ENCODE measurements at places on chromosomes 4 and X. TPM values are rescaled to one million over a fixed set of nuclear protein-coding genes. Genes with fewer than 3 reads are reported as not detected.

GRCh38 chr4:51906167-51906958, 63.4 kb downstream of the DCUN1D4 start:
- DNase-seq = no peak

DNA sequence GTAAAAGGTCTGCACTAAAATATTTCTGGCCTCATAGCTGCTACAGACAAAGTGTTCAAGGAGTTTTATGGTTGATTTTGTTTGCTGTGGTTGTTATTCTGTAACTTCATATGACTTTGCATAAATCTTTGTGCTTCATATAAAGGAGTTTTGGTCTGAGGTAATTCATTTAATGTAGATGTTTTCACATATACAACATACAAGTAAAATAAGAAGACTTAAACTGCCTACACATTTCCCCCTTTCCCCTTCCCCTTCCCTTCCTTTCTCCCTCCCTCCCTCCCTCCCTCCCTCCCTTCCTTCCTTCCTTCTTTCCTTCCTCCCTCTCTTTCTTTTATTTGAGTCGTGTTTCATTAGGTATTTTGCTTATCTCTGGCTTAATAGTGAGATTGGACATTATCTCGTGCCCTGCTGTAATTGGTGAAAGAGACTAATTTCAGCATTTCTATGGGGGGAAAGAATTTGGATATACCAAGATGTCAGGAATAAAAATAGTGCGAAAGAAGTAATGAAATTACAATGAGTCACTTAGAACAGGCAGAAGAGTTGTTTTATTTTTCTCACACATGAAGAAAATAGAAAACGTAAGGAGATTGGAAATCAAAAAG, 144.9 kb upstream of the MAD2L1 start:
- no peak for DNase-seq

GRCh38 chr4:26152056-26152455, 168.8 kb upstream of the RBPJ start:
- no peak for DNase-seq

DNA sequence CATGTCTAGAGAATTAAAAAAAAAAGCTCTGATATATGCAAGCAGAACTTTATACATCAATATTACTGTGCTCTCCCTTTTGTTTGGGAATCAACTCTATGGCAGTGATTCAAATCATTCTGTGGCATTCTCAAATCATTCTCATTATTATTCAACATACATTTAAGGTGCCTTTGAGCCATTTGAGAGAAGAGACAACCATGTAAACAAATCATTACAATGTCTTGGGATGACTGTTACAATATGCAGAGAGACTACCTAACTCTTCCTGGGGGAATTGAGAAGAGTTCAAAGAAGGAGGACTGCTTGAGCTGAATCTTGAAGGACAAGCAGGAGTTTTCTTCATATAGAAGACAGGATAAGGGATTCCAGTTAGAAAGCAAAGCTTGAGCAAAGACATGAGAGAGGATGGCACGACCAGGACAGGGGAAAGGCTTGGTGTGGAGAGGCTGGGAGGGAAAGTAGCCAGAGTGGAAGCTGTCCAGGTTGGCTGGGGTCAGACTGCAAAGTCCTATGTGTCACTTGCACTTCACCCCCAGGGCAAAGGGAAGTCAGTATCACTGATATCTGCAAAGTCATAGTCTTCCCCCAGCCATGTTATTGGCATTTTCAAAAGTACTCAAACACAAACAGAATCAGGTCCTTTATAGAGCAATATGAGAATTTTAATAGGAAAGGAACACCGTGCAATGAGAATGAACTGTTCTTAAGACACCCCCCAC, 9.0 kb downstream of the SEC24D start:
- no peak for DNase-seq

- no peak for DNase-seq
These were observed 81.7 kb upstream of the STOX2 start for GRCh38 chr4:183823434-183823833.

- DNase-seq = no peak
These were observed 58.5 kb downstream of the PRPS1 start for GRCh38 chrX:107686792-107687191.

GRCh38 chrX:145687146-145687545, 130.5 kb upstream of the SLITRK2 start:
- DNase-seq = no peak

- no peak for DNase-seq
These were observed 63.8 kb downstream of the GPRIN3 start for GRCh38 chr4:89243733-89244252.

DNA sequence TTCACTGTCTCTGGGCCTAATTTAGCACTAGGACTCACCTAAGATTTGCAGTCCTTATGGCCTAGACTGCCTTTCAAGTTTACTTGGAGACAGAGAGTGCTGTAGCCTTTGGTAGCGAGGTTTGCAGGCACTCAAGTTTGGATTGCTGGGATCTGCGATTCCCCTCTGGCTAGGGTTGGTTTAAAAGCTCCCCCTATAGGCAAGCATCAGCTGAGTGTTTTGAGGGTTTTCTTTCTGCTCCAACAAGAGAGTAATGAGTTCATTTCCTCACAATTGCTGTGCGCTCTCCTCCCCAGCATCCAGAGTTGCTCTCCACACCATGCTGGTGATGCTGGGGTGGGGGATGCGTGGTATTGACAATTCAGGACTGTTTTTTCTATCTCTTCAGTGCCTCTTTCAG, 206.9 kb downstream of the GLUD2 start:
- DNase-seq = no peak

- no peak for DNase-seq
These were observed 257.4 kb upstream of the AGA start for GRCh38 chr4:177699365-177700213.

GRCh38 chr4:36786519-36786918, 458.0 kb upstream of the NWD2 start:
- DNase-seq = no peak

DNA sequence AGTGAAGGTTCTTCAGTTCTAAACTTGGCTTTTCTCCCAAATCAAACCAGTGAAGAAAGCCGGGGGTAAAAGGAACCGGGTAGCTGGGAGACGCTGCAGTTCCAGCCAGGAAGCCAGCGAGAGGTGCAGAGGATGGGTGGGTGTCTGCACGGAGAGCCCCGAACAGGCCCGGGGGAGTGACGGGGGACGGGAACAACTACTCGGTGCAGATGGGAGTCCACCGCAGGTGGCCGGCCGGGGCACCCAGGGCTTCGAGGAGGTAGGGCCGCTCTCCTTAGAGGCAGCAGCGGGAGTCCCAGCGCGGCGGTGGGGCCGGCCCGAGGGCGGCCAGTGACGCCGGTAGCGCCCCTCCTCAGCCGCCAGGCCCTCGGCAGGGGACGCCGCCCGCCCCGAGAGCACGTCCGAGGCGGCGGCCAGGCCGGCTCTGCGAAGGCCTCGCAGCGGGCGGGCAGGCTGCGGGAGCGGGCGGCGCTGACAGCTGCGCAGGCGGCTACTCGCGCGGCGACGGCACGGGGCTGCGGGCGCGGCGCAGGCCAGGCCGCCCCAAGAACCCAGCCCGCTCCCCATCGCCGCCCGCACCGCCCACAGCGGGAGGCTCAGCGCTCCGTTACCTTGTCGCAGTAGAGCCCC, 449 bp downstream of the FBXL5 start:
- peak; percentile 76 for DNase-seq

- DNase-seq = no peak
These were observed 45.2 kb downstream of the MAGEB17 start for GRCh38 chrX:16212436-16212835.

- no peak for DNase-seq
These were observed 3.4 kb upstream of the CYBB start for GRCh38 chrX:37776283-37776986.

DNA sequence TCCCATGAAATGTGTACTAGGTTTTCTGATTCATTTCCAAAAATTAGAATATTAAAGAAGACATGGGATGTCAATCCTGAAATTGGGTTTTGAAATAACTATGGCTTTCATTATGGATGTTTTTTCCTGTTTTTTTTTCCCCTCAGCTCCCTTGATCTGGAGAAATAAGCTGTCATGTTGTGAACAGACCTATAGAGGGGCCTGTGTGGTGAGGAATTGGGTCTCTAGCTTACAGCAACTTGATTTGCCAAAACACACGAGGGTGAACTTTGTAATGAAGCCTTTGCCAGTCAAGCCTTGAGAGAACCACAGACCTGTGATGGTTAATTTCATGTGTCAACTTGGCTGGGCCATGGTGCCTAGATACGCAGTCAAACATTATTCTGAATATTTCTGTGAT, 2413.6 kb downstream of the PCDH7 start:
- DNase-seq = no peak

GRCh38 chrX:10414862-10415261, 205.5 kb downstream of the MID1 start:
- DNase-seq = no peak

- DNase-seq = no peak
These were observed 97.8 kb downstream of the TMEM47 start for GRCh38 chrX:34559325-34559724.

- DNase-seq = no peak
These were observed 143.6 kb downstream of the FNIP2 start for GRCh38 chr4:158912390-158912789.

DNA sequence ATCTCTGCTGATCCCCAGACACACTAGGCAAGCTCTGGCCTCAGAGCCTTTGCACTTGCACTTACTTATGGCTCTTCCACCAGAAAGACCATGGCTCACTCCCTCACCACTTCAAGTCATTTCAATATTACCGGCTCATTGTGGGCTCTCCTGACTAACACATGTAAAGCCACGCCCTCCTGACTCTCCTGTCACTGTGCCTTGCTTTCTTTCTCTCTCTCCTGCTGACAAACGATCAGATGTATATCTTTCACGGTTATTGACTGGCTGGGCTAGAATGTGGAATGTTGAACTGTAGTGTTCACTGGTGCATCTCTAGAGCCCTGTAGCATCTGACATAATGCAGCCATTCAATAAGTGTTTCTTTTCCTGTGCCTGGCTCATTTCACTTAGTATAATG, 425.1 kb downstream of the RAB28 start:
- DNase-seq = no peak

Gene POU4F2
- total RNA-seq = 0.06 TPM

Gene PPP2R2C
- total RNA-seq = 0.57 TPM

Gene CYBB
- 48.7 TPM for total RNA-seq

Gene SLC4A4
- total RNA-seq = 32.4 TPM

Gene CENPVL1
- not detected for total RNA-seq

Gene SPANXN4
- not detected for total RNA-seq

Gene GPR82
- total RNA-seq = 1.1 TPM

Gene RHOXF2B
- total RNA-seq = not detected

Gene PNMA6F
- not detected for total RNA-seq

Gene IBSP
- total RNA-seq = 0.12 TPM

Gene GJB1
- total RNA-seq = not detected

Gene DUSP9
- 0.28 TPM for total RNA-seq

Gene MTTP
- 0.40 TPM for total RNA-seq
